ENCODE measurements at places on chromosomes 5 and 9.

- DNase-seq, result no peak
Observed at GRCh38 chr5:80591352-80591751, 21.3 kb upstream of the ANKRD34B start.

DNA sequence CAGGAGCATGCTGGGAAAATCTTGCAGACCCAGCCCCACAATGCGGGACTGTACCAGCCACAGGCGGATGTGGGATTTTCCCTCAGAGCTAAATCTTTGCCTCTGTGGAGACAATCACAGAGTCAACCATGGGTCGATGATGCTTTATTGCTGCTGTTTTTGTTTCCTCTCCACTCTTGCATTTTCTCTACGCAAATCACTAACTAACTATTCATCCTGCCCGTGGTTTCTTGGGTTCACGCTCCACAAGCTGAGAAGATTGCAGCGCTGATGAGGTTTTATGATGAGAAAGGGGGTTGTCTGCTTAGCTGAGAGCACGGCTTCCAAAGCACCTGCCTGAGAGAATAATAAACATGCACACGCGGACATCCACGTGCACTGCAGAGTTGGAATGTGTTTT lies 500.2 kb upstream of the ADAMTS16 start:
- no peak for DNase-seq

DNA sequence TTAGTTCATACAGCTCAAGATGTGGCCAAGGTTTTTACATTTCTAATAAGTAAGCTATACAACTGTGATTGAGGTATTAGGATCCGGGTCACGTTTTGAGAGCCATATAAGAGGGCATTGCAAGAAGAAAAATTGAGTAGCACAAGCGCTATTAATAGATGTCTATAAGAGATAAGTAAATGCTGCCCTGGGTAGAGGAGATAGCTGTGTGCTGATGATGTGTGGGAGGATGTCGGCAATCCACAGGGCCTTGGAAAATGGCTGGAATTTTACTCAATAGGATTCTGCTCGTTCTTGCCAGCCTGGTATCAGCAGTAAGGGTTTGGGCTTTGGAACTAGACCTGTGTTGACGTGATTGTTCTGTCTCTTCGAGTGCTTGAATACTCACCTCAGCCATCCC lies 41.6 kb downstream of the CSF1R start:
- no peak for DNase-seq

- DNase-seq, result peak; percentile 78
Observed at GRCh38 chr9:14779566-14780022, 57.1 kb upstream of the CER1 start.

GRCh38 chr5:90294604-90295003 lies 115.0 kb downstream of the CETN3 start:
- DNase-seq, result no peak

DNA sequence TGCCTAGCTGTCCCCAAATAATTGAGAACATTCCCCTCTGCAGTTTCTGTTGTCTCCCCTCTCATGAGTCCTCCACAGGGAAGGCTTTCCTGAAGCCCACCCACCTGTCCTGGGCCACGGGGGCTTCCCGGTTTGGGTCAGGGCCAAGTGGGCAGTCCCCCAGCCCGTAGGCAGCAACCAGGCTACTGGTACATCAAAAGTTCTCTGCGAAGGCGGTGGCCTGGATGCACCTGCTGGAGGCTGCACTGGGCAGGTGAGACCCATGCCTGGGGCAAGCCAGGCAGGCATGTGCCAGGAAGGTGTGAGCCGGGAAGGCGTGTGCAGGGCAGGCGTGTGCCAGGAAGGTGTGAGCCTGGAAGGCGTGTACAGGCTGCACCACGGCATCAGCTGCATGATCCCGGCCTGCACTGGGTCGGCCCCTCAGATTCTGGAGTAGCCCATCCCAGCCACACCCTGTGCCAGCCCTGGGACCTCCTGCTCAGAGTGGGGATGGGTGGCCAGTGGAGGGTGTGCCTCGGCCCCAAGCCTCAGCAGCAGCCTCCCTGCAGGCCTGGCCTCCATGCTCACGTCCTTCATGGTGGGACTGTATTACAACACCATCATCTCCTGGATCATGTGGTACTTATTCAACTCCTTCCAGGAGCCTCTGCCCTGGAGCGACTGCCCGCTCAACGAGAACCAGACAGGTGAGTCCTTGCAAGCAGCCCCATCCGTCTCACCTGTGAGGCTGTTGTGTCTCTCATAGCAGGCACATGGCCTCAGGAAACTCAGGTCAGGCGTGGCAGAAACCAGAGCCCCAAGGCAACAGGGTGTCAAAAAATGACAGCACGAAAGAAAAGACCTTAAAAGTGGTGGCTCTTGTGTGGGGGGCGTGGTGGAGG lies 8.7 kb downstream of the SLC6A19 start:
- no peak for DNase-seq
